ENCODE measurements at places on chromosomes 3 and 15.

GRCh38 chr3:29936054-29936453 is 655.2 kb downstream of the RBMS3 start:
- DNase-seq = no peak

DNA sequence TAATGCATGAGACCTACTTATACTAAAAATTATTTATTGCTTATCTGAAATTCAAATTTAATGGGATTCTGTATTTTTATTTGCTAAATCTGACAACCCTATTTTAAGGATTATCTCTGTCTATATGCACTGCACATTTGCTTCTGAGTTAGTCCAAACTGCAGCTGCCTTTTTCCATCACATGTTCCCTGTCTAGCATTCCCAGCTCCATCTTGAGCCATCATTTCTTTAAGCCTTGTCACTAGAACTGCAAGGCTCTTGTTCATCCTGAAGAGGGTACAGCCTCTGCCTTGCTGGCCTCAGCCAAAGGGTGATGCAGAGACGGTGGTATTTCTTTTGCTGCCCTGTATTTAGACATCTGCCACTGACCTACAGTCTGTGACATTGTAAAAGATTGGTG is 125.8 kb upstream of the STT3B start:
- DNase-seq = no peak

DNA sequence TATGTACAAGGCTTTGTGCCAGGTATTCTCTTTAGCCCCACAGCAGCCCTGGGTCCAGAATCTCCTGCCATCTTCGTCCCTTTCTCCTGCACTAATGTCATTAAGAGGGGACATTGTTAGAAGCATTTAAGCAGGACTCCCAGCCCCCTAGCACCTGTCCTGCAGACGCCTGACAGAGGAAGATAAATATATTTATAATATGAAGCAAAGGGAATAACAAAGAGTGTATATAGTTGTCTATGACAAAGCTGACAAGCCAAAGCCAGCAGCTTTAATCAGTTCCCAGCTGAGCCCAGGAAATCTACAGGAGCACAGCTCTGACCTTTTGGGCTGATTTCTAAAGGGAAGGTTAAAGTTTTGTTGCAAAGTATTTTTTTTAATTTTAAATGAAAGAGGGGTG is 96.0 kb downstream of the MEGF11 start:
- no peak for DNase-seq

DNA sequence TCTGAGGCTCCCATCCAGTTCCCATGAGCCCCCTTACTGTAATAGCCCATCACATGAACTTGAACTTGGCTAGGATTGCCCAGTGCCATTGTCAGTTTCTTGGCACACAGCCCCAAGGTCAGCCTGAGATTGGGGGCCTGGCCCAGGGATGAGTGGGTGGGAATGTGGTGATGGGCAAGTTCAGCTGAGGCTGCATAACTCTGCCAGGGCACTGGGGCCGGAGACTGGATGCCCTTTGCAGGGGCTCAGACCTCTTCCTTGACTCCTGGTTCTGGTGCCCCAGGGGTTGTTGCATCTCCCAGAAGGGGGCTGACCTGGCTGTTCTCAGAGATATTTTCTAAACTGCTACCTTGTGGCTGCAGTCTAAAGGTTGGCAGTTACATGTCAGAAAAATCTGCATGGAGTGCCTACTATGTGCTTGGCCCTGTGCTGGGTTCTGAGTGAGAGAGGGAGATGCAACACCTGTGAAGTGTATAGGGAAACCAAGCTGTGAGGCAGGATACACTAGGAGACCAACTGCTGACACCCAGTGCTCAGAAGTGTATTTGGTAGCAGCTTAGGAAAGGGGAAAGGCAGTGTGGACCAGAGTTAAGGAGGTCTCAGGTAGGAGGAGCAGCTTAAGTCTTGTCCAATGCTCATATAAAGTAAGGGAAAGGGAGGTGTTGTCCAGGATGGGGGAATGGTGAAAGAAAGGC is 74.8 kb upstream of the PRR23C start:
- DNase-seq = no peak

GRCh38 chr3:173709026-173709425 is 311.5 kb downstream of the NLGN1 start:
- no peak for DNase-seq

DNA sequence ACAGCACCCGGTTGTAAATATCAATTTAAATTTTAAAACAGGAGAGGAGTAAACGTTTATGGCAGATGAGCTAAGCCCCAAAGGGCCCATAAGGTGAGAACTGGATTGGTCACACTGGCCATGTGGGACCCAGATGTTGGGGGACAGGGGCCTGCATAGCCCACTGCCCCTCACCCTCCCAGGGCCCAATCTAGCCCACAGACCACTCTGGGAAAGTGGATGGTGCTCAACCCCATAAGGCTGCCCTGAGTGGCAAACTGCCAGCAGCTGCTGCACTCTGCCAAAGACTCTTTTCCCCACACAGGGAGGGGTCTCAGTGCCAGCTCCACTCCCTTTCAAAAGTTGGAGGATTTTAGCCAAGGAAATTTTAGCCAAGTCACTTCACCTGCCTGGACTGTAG is 42.5 kb downstream of the CCDC12 start:
- DNase-seq = no peak

DNA sequence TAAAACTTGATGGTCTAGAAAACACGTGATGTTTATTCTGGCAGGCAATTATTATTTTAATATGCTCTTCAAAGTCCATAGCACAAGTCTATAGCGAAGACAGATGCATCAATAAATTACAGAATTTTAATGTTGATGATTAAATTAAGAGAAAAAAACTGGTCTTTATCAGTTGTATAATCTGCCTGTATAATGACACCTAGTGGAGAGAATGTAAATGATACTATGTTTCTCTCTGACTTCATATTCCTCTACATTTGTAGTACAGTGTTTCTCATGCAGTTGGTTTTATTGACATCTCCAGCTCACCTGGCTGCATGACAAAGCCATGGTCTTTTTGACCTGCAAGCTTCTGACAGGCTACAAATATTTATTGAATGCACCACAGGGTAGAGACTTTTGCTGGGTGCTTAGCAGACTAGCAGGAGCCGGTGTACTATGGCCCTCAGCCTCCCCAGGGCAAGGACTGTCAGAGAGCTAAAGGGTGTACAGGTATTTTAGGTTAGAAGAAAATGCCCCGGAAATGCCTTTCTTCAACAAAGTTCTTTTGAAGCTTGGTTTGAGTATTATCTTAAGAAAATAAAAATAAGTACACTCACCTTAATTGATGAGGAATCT is 289.9 kb downstream of the GAP43 start:
- DNase-seq = no peak

- no peak for DNase-seq
Measured at GRCh38 chr15:68432441-68433064, 590 bp upstream of the ITGA11 start.

DNA sequence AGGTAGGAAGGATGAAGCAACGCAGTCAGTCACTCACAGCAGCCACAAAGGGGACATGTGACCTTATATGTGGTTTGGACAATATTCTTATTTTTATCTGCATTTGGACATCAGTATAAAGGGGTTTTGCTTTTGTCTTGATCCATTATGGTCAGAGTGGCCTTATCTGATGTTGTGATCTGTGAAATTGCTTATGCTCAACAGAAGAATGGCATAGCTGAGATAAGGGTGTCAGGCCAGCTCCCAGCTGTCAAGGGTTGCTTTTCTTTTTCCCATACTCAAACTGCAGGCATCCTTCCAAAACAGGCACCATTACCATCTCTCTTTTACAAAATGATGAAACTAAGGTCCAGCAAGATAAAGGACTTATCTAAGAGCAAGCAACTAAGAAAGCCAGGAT is 28.1 kb downstream of the DCLK3 start:
- DNase-seq = no peak

GRCh38 chr3:85591451-85591850 is 632.7 kb downstream of the CADM2 start:
- DNase-seq = no peak

- DNase-seq = peak; percentile 74
Measured at GRCh38 chr15:55318588-55319494, at the start of the genes PIGB and PIGBOS1. Gene PIGB, plus strand, starts transcription at chr15:55319222. Its CDS starts 29 bp downstream, at chr15:55319251. Gene PIGBOS1, minus strand, starts transcription at chr15:55319123. Its CDS starts 1,331 bp downstream, at chr15:55317792.

- no peak for DNase-seq
Measured at GRCh38 chr3:105944721-105945120, 75.9 kb upstream of the CBLB start.

DNA sequence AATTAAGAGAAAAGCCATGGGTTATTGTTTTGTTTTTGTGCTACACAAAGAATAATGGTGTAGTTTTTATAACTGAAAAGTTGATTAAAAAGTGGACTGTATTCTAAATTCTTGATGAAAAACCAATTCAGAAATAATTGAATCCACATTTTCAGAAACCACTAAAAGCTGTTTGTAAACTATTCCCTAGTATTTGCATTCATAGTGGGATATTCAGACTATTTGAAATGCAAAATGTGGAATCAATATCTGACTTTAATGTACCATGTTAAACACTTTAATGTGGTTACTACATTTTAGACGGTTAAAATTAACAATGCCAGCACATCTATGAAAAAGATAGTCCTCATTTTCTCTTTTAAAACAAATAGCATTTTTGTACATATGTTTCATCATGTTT is 104.6 kb downstream of the ZIC4 start:
- DNase-seq = no peak

GRCh38 chr3:194035406-194036138 is 100.4 kb upstream of the HES1 start:
- DNase-seq = no peak

DNA sequence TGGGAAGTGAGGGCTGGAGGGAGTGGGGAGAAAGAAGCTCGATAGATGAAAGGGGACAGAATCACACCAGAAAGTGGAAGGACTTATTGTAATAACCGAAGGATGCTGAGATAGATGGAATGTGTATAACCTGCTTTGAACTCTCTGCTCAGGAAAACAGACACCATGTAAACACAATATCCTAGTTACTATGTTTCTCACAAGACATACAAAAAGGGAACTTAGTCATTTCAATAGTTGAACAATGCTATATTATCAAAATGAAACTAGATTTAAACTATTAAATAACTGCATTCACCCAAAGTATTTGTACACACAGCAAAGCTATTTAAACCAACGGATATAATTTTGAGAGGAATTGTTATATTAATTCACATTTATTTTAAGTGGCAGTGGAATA is 108.3 kb upstream of the GADL1 start:
- DNase-seq = no peak

- no peak for DNase-seq
Measured at GRCh38 chr15:69400850-69401249, 13.3 kb upstream of the KIF23 start.

- no peak for DNase-seq
Measured at GRCh38 chr3:129352650-129353588, 74.2 kb downstream of the HMCES start.

GRCh38 chr3:191376516-191377141 is 46.3 kb upstream of the UTS2B start:
- DNase-seq = no peak

GRCh38 chr3:10702961-10703740 is 112.9 kb upstream of the SLC6A11 start:
- DNase-seq = peak; percentile 42

GRCh38 chr15:89629829-89630228 is 25.4 kb downstream of the KIF7 start:
- DNase-seq = no peak

DNA sequence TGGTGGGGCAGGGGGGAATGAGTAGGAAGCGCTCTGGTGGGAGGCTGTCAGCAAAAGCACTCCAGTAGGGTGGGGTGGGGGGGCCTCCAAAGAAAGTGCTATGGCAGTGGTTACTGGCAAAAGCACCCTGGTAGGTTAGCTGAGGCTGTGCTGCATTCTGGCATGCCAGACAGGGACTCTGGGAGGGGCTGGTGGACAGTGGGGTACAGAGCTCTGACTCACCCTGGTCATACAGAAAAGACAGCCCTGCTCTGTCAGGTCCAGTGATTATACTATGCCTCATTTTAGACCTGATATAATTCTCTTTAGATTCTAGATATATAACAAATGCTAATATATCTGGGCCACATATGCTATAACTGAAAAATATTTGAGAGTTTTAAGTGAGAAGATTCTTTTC is 82.8 kb upstream of the CPNE4 start:
- no peak for DNase-seq

DNA sequence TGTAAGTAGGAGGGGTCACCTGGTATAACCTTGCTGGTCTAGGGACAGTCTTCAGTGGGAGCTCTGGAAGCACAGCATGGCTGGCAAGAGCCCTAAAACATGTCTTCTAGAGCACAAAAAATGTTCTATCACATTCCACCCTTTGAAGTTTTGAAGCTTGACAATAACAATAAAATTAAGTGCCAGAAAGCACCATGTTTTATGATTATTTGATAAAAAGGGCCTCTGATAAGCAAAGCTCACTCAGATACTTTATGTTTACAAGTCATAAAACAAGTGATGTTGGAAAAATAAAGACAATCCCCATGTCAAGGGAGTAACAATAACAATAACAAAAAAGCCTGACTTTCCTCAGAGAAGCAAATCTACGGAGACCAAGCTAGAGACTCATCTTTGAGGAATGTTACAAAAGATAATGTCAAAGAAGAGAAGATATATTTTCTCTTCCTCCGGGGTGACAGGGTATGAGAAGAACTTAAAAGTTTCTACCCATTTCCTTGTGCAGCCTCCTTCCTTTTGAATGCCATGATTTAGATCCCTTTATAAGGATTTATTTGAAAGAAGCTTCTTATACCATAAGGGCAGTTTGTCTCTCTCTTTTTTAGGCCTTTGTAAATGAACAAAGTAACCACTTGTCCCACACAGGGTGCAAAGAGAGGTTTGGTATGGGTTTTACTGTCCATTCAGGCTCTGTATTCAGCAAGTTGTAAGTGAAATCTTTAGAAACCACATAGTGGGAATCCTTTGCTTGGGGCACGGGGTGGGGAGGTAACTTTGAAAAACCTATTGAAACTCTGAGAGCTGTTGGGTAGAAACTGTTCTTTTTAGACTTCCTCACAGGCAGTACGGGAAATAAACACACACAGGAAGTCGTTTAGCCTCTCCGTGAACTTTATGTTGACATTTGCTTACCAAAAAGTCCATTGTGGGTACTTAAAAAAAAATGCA is 109.6 kb upstream of the RBMS3 start:
- no peak for DNase-seq

DNA sequence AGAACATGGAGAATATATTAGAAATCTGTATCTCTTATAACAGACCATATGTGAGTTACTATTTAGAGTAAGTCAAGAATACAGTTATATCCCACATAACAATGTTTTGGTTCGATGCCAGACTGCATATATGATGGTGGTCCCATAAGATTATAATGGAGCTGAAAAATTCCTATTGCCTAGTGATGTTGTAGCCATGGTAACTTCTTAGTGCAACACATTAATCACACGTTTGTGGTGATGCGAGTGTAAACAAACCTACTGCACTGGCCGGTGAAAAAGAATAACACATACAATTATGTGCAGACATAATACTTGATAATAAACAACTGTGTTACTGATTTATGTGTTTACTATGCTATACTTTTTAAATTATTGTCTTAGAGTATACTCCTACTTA is 69.8 kb upstream of the MNS1 start:
- no peak for DNase-seq

DNA sequence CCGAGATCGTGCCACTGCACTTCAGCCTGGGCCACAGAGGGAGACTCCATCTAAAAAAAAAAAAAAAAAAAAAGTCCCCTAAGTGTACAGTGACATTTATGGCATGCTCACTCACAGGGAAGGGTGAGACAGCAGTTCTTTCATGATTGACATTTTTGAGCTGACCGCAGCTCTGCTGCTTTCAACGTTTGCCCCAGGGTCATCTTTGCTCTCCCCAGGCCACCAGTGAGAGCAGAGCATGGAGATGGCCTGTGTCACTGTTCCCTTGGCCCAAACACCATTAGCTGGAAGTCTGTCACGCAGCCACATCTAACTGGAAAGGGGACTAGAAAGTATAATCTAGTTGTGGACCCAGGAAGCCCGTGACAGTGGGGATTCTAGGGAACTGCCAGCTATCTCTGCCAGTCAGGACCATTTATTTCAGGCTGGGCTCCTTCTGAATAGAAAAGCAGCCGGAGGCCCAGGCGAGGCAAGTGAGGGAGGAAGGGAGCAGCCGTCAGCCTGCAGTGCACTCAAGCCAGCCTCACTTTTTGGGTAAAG is 193.4 kb upstream of the HES1 start:
- no peak for DNase-seq

Measured in NT2/D1 (cell line).